Left colon (tissue), 2 donors: ENCODE measurements at places on chromosomes 7 and 10. TPM values are rescaled to one million over a fixed set of nuclear protein-coding genes. Genes with fewer than 3 reads are reported as not detected.

The EVX1 gene
- total RNA-seq: 0.87 TPM

The VIPR2 gene
- total RNA-seq: 0.55 TPM

DNA sequence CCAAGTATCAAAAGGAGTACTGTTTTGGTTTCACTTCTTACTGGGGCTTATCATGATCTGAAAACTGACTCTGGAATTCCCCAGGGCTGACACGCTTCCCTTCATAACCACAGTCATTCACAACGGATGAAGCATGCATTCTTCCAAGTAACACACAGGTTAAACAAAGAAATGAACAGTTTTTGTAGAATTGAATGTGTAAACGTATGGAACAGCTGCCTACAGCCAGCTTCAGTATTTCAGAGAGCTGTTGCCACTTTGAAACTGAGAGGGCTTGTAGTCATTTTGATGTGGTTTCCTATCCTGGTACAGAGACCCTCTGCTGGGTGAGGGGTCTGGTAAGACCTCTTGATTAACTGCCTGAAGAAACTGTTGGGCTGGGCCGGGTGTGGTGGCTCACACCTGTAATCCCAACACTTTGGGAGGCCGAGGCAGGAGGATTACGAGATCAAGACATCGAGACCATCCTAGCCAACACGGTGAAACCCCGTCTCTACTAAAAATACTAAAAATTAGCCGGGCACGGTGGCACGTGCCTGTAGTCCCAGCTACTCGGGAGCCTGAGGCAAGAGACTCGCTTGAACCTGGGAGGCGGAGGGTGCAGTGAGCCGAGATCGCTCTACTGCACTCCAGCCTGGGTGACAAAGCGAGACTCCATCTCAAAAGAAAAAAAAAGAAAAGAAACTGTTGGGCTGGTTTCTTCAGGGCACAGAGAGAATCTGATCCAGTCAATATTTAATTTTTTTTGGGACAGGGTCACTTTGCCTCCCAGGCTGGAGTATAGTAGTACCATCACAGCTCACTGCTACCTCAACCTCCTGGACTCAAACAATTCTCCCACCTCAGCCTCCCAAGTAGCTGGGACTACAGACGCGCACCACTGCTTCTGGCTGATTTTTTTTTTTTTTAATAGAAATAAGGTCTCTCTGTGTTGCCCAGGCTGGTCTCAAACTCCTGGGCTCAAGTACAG is 4.7 kb downstream of the NFE2L3 start:
- DNase-seq: no peak

The SPDYE6 gene
- total RNA-seq: not detected

The VGF gene
- 0.40 TPM for total RNA-seq

GRCh38 chr10:91513598-91514424 is 103.7 kb downstream of the HECTD2 start:
- DNase-seq: no peak

The ACTA2 gene
- 245 TPM for total RNA-seq

DNA sequence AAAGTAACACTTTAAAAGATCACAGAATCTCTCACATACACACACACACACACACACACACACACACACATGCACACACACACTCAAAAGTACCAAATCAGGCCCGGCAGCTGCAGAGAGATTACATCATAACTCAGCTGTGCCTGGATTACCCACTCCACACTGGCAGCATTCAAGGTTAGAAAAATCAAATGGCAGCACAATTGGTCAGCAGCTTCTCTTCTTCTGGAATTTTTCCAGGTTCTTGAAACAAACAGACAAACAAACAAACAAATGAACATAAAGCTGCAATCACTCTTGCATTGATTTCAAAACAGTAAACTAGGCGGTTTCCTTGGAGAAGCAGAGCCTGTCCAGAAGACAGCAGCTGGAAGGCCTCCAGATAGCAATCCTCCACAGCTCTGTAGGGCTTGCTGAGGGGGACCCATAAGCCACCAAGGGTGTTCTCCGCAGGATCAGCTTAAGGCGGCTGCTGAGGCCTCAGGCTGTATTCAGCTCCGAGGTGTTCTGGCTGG is 24.5 kb upstream of the FAM133B start:
- DNase-seq: no peak

DNA sequence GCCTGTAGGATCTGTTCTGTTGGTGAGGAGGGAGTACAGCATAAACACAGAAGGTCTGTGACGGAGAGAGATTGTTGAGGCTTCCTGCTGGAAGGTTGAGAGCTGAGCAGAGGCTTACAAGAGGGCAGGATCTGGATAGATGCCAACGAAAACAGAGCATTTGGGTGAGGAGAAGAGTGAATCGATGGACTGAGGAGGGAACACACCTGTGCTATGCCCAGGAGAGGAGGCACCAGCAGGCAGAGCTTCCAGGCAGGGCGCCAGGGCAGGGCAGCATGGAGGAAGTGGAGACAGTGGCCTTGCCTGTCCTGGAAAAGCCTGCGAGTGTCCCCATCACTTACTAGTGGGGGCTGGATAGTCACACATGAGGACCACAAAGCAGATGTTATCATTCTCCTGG is 282.9 kb downstream of the PAXIP1 start:
- DNase-seq: no peak

DNA sequence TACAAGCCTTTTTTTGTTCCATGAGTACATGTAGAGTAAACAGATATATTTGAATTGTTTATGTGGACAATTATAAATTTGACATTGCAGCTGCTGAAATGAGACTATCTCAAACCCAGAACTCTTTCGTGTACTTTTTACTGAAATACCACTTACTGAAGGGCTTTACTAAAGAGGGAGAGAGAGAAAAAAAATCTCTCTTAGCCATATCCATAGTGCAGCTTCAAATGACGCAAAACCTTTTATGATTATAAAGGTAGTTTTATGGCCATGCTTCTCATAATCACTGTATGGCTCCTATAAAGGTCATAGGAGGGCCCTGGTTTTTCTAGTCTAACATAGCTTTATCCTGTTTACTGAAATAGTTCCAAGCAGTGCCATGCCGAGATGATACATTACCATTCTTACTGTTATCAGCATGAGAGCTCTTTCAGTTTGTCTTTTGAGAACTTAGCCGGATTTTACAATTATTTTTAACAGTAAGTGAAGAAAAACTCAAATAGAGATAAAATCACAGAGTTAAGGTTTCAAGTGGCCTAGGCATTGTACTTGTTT is 35.1 kb downstream of the KCND2 start:
- no peak for DNase-seq

- DNase-seq: no peak
These were observed 14.6 kb downstream of the MCMBP start for GRCh38 chr10:119858063-119858462.

DNA sequence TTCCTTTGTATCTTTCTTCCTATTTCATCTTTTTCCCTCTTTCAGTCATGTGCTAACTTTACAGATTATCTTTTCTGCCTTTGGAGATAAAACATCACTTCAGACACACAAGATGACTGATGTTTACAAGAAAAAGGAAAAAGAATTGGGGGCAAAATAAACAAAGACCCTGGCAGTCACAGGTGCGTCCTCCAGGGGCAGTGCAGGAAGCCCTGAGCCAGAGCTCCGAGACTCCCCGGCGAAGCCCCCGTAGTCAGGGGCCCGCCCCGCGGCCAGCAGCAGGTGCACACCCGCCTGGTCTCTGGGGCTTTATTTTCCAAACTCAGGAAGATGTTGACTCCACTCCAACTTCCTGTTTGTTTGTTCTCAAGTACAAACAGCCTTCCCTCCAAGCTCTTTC is 10.2 kb downstream of the STK32C start:
- DNase-seq: no peak

The HABP2 gene
- total RNA-seq: not detected

DNA sequence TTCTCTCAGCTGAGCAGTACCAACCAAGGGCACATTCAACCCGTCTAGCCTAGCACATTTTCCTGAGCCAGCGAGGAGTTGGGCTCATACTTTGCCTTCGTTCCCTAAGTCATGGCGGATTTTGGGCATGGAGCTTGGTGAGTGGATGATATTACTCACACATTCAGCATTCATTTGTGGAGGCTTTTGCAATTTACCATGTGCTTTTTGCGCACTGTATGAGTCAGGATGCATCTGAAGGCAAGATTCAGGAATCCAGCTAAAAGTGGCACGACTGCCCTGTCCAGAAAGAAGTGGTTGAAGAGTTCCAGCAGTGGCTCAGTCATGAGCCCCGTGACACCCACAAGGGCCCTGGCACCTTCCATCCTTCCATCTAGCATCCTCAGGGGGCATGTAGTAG is 24.2 kb upstream of the MGMT start:
- no peak for DNase-seq

The RAPGEF5 gene
- 62.9 TPM for total RNA-seq

DNA sequence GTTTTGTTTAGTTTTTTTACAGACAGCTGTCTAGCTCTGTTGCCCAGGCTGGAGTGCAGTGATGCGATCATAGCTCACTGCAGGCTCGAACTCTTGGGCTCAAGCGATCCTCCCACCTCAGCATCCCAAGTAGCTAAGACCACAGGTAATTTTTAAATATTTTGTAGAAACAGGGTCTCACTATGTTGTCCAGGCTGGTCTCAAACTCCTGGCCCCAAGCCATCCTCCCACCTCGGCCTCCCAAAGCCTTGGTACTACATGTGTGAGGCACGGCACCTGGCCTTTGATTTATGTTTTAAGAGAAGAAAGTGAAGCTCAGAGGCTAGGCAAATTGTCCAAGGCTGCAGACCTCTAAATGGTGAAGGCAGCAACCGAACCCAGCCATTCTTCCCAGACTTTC is 98.6 kb upstream of the SVIL start:
- DNase-seq: no peak

DNA sequence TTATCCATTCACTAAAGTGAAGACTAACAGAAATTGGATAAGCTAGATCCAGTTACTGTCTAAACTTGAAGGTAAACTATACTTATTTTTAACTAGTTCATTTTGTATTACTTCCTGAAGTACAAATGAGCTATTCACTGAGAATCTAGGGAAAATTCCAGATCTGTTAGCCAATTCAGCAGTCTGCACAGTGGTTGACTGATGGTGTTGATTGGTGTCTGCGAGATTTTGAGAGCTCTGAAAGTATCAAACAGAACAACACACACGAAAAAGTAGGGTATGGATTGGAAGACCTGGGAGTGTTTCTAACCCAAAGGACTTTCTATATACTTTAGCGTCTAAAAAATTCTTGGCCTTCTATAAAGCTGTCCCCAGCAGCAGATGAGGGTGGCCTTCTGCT is 33.6 kb upstream of the AGR2 start:
- DNase-seq: no peak

- DNase-seq: no peak
These were observed 57.7 kb downstream of the MYPN start for GRCh38 chr10:68166871-68167585.

- no peak for DNase-seq
These were observed 450.3 kb downstream of the GRID1 start for GRCh38 chr10:85916286-85916685.

DNA sequence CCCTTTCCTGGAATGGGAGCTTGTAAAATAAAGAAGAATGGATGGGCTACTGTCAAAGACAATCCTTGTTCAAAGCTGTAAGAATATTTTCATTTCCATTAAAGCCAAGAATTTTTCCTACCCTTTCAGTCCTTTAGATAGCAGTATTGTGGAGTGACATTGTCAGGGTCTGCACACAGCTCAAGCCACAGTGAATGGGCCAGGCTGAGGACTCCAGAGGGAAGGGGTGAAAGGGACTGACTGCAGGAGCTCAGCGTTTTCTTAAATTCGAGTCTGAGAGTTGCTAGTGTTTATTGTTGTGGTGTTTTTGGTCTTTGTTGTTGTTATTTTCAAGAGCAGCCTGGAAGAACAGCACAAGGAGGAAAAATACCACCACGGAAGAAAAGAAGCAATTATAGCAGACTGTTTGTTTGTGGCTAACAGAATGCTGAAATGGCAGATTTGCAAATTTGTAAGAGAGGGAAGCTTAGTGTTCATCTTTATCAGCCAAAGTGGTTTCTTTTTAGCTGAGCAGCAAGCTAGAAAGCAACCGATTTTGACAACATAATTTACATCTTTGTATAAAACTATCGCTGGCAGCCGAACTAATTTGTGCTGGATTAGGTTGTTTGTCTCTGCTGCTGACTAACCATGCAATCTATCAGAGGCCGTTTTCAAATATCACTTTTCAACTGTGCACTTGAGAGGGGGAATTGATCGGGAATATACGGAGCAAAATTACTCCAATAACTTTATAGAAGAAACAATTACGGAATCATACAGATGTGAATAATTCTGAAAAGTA is 192.1 kb downstream of the LRMDA start:
- no peak for DNase-seq

The CPA4 gene
- not detected for total RNA-seq

DNA sequence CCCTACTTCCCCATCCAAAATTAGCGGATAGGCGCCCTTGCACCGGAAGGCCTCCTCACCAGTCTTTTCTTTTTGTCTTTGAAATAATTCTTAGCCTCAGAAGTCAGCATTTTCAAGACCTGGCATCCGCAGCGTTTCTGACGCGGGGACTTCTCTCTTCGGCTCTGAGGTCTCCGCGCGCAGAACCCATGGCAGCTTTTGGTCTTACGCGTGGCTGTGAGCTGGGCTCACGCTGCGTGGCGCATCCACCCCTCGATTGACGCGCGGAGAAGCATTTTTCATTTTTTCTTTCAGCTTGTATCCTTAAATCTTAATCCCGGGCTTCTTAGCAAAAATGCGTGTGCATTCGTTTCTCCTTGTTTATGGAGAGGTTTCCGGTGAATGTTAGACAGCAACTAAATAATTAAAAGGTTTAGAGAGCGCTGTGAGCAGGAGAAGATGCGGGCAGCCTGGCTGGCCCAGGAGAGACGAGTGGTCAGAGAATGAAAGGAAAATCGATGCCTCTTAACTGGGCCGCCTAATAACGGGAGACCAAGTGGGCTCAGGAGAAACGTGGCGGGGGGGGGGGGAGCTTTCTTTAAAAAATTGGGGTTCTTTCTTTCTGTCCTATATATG is 2.0 kb upstream of the GATA3 start:
- DNase-seq: no peak

DNA sequence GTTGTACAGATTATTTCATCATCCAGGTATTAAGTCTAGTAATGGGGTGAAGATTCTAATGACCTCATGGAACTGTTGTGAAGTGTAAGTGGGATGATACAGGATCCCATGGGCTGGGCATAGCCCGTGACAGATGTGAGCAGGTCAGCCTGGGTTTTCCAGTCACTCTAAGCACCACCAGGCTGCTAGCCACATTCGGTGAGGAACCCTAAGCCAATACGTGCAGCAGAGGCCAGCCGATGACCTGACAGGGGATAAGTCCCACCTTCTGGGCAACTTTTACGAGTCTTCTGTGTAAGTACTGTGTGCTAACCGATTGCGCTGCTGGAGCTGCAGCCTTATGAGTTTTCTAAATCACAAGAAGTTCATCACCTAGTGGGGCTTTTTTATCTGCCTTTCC is 7.3 kb downstream of the ZNF503 start:
- no peak for DNase-seq

The IKZF5 gene
- 14.1 TPM for total RNA-seq

GRCh38 chr7:151243045-151243349 is 5.5 kb downstream of the SMARCD3 start:
- DNase-seq: no peak

GRCh38 chr10:74827694-74828093 is 1.3 kb downstream of the KAT6B start:
- DNase-seq: no peak

- no peak for DNase-seq
These were observed 133.0 kb downstream of the CYP26A1 start for GRCh38 chr10:93206652-93207051.

The TDRD1 gene
- total RNA-seq: 0.64 TPM

The CPA2 gene
- 1.7 TPM for total RNA-seq

GRCh38 chr10:27779462-27780015 is 33.9 kb upstream of the MKX start:
- DNase-seq: no peak

- DNase-seq: no peak
These were observed 137.6 kb downstream of the WDR11 start for GRCh38 chr10:120988751-120989150.
